Activated CD8-positive, alpha-beta memory T cell treated with anti-CD3 and anti-CD28 coated beads for 36 hours (primary cell): ENCODE measurements at places on chromosomes 3 and 15. TPM values are rescaled to one million over a fixed set of nuclear protein-coding genes. Genes with fewer than 3 reads are reported as not detected.

The KBTBD13 gene
- not detected for total RNA-seq

The GOLGA8J gene
- not detected for total RNA-seq

The TNFSF10 gene
- 37.6 TPM for total RNA-seq

The ZPLD1 gene
- total RNA-seq = not detected

The FGD5 gene
- not detected for total RNA-seq

The BOC gene
- total RNA-seq = not detected

The PLSCR5 gene
- total RNA-seq = not detected

The GOLGA8T gene
- total RNA-seq = 0.15 TPM

The FOXL2NB gene
- total RNA-seq = not detected

The GOLGA6B gene
- total RNA-seq = not detected

The VIPR1 gene
- total RNA-seq = 2.8 TPM

The MUC13 gene
- total RNA-seq = not detected

The SV2B gene
- total RNA-seq = 0.04 TPM

The MKRN2OS gene
- not detected for total RNA-seq

The GRAMD2A gene
- total RNA-seq = not detected

The MAGI1 gene
- total RNA-seq = 0.53 TPM

The LTK gene
- 0.10 TPM for total RNA-seq

The CPNE9 gene
- 0.40 TPM for total RNA-seq

The FETUB gene
- not detected for total RNA-seq

The DNAH12 gene
- 0.08 TPM for total RNA-seq

The KLHL40 gene
- not detected for total RNA-seq

The ESYT3 gene
- 0.13 TPM for total RNA-seq

The TF gene
- 0.17 TPM for total RNA-seq

The C3orf70 gene
- not detected for total RNA-seq

The AVEN gene
- total RNA-seq = 21.4 TPM

The ARPC4 gene
- 300 TPM for total RNA-seq

The FILIP1L gene
- total RNA-seq = 0.23 TPM

The ARIH2 gene
- 131 TPM for total RNA-seq

The ALDH1A3 gene
- not detected for total RNA-seq

The STRIT1 gene
- not detected for total RNA-seq

The MINAR1 gene
- 0.31 TPM for total RNA-seq

The GOLGA8S gene
- total RNA-seq = 0.11 TPM

The ARNT2 gene
- not detected for total RNA-seq

The SH2D7 gene
- total RNA-seq = not detected

The IL17RE gene
- 0.70 TPM for total RNA-seq

The KNG1 gene
- total RNA-seq = not detected

The NPAP1 gene
- total RNA-seq = not detected

The GPD1L gene
- total RNA-seq = 15.4 TPM

The HTR3E gene
- not detected for total RNA-seq

The CCDC191 gene
- total RNA-seq = 2.0 TPM

The BLM gene
- 47.1 TPM for total RNA-seq

The MYD88 gene
- 34.2 TPM for total RNA-seq

The TXNRD3 gene
- total RNA-seq = 1.8 TPM

The CCDC33 gene
- total RNA-seq = not detected

The MESP1 gene
- 9.1 TPM for total RNA-seq

The SLC22A13 gene
- total RNA-seq = 0.23 TPM

The PROS1 gene
- total RNA-seq = 0.57 TPM

The C3orf85 gene
- not detected for total RNA-seq
